ENCODE measurements at places on chromosomes 2 and 18.

- no peak for DNase-seq
Measured at GRCh38 chr2:101442667-101443061, 32.2 kb downstream of the RFX8 start.

DNA sequence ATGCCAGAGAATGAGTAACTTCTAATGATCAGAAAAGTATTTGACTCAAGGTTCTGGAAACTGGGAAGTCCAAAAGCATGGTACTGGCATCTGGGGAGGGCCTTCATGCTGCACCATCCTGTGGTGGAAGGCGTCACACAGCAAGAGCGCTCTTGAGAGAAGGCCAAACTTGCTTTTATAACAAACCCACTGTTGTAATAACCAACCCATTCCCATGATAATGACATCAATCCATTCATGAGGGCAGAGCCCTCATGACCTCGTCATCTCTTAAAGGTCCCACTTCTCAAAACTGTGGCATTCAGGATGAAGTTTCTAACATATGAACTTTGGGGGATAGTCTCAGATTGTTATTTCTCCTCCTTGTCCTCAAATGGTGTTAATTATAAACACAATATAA is 67.8 kb downstream of the COA5 start:
- no peak for DNase-seq

GRCh38 chr2:72233211-72233610 is 85.5 kb upstream of the CYP26B1 start:
- DNase-seq: no peak

DNA sequence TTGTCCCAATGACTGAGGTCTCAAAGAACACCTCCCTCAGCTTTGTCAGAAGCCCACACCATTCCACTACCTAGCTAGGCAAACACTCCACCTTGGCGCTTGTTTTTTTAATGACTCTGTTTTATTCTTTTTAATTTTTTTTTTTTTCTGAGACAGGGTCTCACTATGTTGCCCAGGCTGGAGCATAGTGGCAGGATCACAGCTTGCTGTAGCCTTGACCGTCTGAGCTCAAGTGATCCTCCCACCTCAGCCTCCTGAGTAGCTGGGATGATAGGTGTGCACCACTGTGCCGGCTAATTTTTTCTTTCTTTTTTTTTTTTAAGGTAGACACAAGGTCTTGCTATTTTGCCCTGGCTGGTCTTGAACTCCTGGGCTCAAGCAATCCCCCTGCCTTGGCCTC is 101.9 kb downstream of the SLC25A12 start:
- DNase-seq: no peak

DNA sequence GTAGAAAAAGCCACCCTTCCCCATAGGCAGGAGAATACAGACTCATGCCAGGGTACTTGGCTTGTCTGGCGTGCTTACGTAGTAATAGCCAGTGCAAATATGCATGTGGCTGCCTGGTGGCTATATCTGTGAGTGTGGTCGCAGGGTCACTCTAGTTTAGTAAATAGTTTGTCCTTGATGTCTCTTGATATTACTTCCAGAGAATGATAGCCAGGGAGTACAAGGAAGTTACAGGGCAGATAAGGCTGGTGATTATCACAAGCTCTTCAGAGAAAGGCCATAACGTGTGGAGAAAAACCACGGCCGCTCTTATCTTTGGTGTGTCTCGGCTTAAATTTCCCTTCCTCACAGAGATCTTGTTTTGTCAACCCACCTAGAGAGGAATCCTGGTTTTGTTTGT is 54.3 kb upstream of the SLC39A10 start:
- DNase-seq: no peak
